Hippocampal formation (tissue), 2 donors: ENCODE measurements at places on chromosomes 1 and 21.

- no peak for DNase-seq
Observed at GRCh38 chr1:160325252-160325651, 17.8 kb downstream of the COPA start.

GRCh38 chr1:147630447-147630846 lies 39.9 kb downstream of the ACP6 start:
- DNase-seq, result no peak

GRCh38 chr1:90782046-90782445 lies 64.9 kb upstream of the BARHL2 start:
- DNase-seq, result no peak

- no peak for DNase-seq
Observed at GRCh38 chr1:160542303-160542945, 19.4 kb upstream of the SLAMF6 start.

DNA sequence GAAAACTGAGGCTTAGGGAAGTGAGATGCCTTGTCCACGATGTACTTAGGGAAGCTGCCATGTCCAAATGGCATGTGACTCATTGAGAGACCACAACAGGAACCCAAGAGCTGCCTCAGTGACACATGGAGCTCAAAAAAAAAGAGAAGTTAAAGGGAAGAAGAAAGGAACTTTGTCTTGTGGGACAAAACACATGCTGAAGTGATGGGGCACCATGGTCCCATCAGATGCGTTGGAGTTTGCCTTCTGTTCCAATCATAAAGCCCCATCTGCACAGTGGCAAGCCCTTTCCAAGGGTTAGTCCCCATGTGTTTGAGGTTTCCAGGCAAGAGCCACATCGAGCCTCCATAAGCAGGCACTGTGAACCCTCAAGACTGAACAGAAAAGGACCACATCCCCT lies 8.0 kb downstream of the MED8 start:
- DNase-seq, result no peak

DNA sequence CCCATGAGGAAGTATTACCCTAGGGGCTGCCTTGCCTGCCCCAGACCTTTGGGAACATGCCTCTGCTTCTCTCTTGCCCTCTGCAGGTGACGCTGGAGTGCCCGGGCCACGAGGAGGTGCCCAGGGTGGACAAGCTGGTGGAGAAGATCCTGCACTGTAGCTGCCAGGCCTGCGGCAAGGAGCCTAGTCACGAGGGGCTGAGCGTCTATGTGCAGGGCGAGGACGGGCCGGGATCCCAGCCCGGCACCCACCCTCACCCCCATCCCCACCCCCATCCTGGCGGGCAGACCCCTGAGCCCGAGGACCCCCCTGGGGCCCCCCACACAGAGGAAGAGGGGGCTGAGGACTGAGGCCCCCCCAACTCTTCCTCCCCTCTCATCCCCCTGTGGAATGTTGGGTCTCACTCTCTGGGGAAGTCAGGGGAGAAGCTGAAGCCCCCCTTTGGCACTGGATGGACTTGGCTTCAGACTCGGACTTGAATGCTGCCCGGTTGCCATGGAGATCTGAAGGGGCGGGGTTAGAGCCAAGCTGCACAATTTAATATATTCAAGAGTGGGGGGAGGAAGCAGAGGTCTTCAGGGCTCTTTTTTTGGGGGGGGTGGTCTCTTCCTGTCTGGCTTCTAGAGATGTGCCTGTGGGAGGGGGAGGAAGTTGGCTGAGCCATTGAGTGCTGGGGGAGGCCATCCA lies 7.8 kb upstream of the HTR6 start:
- DNase-seq, result no peak

GRCh38 chr1:41917835-41918449 lies 780 bp downstream of the HIVEP3 start:
- no peak for DNase-seq

DNA sequence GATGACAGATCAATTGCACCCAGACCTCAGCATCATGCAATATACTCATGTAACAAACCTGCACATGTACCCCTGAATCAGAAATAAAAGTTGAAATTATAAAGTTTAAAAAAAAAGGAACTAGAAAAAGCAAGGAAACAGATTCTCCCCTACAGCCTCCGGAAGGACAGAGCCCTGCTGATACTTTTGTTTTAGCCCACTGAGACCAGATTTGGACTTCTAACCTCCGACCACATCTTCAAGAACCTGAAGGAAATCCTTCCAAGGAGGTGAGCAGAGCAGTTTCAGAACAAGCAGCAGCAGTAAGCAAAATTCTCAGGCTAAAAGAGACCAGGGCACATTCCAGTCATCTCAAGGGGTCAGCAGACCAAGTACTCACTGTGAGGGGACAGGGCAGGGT lies 54.5 kb downstream of the TM2D1 start:
- DNase-seq, result no peak

DNA sequence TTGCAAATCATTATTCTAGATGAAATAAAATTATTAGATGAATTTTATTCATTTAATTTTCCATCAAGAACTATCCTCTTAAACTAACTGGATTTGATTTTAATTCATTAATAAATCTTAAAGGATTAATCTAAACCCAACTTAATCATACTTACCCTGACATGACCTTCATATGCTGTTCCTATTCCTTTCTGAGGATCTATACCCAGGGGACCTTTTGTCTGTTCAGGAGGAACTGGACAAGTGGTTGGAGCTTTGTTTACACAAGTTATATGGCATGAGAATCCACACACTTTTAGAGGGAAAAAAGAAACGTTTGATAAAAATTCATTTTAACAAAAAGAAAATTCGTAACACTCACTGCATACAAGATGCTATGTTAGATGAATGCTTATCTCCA lies 95.2 kb downstream of the COQ8A start:
- DNase-seq, result no peak

GRCh38 chr1:103477101-103477500 lies 48.4 kb upstream of the RNPC3 start:
- no peak for DNase-seq

DNA sequence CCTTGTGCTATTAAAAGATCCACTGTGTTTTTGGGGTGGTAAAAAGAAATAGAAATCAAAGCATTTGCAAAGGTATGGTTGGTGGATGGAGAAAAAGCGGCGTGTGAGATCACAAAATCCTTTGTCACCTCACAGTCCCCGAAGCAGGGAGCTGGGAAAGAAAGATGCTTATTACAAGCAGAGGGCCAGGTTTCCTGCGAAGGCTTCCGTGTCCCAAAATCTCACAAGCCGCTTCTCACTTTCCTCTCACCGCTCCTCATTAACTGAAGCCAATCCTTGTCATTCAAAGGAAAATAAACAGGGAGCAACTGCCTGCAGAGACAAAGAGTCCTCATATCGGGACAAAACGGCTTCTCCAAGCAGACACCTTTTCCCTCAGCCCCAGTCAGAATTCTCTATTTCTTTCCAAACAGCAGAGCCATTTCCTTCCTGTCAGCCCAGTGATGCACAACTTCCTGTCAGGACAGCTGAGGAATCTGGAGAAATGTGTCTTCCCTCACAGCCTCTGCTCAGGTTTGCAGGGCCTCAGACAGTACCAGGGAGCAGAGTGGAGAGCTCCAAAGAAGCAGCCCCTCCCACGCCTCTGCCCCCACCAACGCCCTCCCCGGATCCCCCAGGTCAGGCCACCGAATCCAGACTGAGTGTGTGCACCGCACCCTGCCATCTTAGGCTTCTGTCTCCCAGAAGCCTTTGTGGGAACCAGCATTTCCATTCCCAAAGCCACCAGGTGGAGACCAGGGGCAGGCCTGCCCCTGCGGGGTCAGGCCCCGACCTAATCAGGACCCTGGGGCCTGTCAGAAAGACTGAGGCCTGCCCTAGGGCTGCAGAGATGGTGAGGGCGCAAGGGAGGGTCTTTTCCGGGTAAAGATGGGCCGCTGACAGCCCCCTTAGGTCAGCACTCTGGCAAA lies 29.6 kb downstream of the KCNN3 start:
- no peak for DNase-seq

GRCh38 chr1:34408011-34408410 lies 231.3 kb downstream of the C1orf94 start:
- no peak for DNase-seq

GRCh38 chr1:28507646-28508434 lies 2.0 kb downstream of the RCC1 start:
- no peak for DNase-seq

GRCh38 chr21:16473988-16474387 lies 744.2 kb downstream of the USP25 start:
- DNase-seq, result no peak

DNA sequence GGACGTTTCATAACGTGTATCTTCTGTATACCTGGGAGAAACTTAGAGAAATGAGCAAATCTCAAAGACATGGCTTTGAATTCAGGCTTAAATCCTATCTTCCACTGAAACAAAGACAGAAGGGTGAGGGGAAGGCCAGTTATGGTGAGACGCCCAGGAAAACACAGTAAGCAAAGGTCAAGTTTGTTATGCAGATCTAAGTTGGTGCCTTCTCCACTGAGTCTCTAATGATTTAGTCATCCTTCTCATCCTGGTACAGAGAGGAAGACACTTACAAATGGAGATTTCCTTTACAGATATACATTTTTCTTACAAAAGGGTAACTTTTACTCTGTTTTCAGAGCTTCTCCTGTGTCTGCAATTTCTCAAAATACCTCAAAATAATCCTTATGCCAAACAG lies 64.4 kb downstream of the MAP3K7CL start:
- DNase-seq, result no peak

GRCh38 chr1:52249831-52250230 lies 107.9 kb downstream of the ZFYVE9 start:
- DNase-seq, result no peak

GRCh38 chr1:149997585-149998262 lies 12.8 kb downstream of the OTUD7B start:
- no peak for DNase-seq

DNA sequence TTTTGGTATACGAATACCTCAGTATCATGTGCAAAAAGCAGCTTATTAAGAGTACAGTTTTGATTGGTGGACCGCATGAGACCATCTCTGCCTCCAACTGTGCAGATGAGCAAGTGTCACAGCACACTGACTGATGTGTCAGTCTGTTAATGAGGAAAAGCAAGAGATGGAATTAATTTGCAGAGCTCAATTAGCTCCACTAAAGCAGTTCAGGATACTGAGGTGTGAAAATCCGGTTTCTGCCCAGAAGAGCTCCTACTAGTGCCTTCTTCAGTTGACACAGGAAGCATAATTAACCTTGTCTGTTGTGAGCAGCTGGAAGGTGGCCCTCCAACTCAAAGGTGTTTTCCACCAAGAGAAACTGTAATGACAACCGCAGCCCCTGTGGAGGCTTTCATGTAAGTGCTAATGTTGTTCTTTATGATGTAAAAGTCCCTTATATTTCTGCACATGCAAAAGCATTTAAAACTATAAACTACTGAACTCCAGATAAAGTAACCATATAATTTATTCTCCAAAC lies 44.3 kb downstream of the PCNX2 start:
- no peak for DNase-seq

GRCh38 chr1:204126386-204126785 lies 25.5 kb downstream of the ETNK2 start:
- no peak for DNase-seq

- DNase-seq, result no peak
Observed at GRCh38 chr1:198232940-198233675, 76.3 kb downstream of the NEK7 start.

- DNase-seq, result no peak
Observed at GRCh38 chr1:121458291-121459048, 273.7 kb downstream of the SRGAP2C start.

DNA sequence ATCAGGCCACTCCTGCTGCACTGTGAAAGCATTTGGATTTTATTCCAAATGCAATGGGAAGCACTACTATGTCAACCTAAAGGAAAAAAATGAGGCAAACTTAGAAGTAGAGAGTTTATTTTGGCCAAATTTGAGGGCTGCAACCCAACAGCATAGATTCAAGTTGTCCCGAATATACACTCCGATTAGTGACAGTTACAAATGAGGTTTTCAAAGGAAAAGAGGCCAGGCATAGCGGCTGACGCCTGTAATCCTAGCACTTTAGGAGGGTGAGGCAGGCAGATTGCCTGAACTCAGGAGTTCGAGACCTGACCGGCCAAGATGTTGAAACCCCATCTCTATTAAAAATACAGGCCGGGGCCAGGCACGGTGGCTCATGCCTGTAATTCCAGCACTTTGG lies 78.9 kb upstream of the PUM1 start:
- DNase-seq, result no peak

DNA sequence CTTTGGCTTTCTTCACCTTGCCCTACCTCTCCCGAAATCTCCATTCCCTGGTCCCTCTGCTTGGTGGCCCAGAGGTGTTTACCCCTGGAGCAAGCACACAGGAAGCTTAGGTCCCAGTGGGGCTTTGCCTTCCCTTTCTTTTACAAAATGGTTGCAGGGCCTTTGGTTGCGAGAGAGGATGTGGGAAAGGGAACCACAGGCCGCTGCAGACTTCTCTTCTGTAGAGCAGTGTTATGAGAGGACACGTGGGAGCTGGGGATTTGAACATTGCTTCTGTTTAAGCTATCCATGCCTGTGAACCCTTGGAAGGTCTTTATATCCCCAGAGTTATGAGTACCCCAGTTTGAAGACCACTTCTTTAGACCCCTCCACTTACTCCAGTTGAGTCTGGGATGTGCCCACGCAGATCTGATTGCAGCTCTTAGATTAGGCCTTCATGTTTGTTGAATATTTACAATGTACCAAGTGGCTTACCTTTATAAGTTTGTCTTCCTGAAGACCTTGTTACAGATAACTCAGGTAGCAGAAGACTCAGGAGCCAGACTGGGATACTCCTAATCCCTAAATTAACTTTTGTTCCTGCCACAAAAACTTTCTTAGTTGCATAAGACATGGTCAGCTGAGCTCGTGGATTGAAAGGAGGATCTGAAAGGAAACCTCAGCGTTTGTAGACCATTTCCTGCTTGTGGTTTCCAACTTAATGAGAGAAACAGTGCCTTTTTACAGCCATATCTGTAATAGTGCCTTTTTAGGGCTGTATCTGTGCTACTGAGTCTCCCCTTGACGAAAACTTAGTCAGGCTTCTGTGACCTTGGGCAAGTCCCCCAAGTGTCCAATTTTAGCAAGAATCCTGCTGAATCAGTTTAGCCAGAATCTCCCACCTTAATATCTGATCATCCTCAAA lies 21.9 kb upstream of the IVNS1ABP start:
- DNase-seq, result no peak

DNA sequence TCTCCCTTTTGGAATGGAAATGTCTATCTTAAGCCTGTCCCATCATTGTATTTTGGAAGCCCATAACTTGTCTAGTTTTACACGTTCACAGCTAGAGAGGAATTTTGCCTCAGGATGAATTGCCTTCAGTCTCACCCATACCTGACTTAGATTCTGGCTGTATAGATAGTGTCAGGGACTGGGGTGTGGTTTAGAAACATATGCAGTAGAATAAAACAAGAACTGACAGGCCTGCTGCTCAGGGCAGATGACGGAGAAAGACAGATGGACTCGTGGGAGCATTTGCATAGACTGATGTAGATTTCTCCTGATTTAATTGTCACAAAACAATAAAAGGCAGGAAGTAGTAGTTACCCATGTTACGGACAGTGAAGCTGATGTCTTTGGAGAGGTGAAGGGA lies 166.7 kb downstream of the UCK2 start:
- no peak for DNase-seq

- no peak for DNase-seq
Observed at GRCh38 chr1:3886106-3886670, 13.9 kb downstream of the C1orf174 start.

GRCh38 chr1:216961516-216961915 lies 238.3 kb upstream of the ESRRG start:
- no peak for DNase-seq

GRCh38 chr1:22829309-22829989 lies 118.8 kb downstream of the EPHB2 start:
- no peak for DNase-seq
